ENCODE measurements at places on chromosomes 2 and 18.
A peak's percentile ranks its signal among the peaks of the same experiment; 100 is the strongest.

DNA sequence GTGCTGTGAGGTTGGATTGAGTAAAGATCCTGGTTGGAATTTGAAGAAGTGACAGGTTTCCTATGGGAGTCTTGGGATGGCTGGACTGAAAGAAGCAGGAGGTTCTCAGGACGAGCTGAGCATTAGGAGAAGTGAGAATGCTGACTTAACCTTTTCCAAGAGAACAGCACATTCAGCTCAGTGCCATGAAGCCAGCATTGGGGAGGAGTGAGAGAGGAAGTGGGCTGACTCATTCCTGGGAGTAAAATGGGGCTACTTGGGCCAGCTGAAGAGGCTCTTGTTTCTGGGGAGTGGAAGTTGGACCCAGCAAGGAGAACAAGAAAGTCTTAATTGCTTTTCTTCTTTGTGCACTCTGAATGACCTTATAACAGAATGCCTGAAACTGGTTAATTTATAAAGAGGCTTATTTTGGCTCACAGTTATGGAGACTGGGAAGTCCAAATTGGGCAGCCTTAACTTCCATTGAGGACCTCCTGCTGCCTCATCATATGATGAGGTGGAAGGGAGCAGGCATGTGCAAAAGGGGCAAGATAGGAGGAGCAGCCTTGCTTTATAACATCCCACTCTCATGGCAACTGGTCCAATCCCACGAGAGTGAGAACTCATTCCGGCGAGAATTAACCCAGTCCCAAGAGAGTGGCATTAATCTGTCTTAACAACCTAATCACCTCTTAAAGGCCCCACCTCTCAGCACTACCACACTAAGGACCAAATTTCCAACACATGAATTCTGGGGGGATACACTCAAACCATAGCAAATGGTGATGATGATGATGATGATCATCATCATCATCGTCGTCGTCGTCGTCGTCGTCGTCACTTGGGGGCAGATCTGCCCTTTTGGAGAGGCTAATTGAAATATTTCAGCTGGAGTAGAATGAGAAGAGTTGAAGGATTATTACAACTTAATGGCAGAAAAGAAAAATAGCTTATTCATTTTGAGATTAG lies 26.1 kb downstream of the DGUOK start:
- no peak for DNase-seq

GRCh38 chr2:195531754-195532153 lies 125.3 kb upstream of the SLC39A10 start:
- no peak for DNase-seq

DNA sequence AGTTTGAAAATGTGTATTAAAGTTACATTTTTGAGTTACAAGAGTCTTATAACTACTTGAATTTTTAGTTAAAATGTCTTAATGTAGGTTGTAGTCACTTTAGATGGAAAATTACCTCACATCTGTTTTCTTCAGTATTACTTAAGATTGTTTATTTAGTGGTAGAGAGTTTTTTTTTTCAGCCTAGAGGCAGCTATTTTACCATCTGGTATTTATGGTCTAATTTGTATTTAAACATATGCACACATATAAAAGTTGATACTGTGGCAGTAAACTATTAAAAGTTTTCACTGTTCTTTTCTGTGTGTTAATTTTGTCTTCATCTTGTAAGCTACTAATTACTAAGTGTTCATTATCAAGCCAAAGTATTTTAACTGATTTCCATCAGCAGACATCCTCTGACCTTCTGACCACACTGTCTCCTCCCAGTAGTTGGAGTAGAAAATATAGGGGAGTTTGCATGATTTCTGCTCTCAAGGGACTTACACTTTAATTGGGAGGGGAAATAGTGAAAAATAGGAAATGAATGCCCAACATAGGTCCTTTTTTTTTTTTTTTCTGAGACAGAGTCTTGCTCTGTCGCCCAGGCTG lies 4.3 kb downstream of the PMAIP1 start:
- no peak for DNase-seq

GRCh38 chr2:19203866-19204265 lies 154.6 kb downstream of the OSR1 start:
- DNase-seq, result no peak

DNA sequence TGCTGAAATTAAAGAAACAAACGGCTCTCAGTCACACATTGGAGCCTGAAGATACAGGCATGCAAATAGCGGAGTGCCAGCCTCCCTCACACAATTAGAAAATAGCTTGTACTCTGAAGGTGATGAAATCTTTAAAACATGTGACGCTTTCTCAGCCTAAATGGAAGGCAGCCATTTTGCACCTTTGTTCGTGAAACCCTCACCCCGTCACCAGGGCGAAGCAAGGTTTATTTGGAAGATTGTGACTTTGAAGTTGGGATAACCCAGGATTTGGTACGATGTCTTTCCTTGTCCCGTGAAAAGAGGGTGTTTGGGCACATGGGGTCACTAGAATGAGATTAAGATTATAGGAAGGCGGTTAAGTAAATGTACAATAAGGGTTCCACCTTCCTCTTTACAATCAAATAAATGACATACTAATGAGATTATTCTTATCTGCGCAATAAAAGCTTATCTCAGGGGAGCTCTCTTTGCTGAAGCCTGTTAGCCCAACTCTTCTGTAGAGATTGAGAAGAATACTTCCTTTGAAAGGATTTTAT lies 4.2 kb downstream of the SH3BP4 start:
- no peak for DNase-seq

- no peak for DNase-seq
These were observed 318.1 kb downstream of the PDE11A start for GRCh38 chr2:177754492-177754873.

GRCh38 chr2:168475636-168476035 lies 19.6 kb downstream of the CERS6 start:
- DNase-seq, result no peak

DNA sequence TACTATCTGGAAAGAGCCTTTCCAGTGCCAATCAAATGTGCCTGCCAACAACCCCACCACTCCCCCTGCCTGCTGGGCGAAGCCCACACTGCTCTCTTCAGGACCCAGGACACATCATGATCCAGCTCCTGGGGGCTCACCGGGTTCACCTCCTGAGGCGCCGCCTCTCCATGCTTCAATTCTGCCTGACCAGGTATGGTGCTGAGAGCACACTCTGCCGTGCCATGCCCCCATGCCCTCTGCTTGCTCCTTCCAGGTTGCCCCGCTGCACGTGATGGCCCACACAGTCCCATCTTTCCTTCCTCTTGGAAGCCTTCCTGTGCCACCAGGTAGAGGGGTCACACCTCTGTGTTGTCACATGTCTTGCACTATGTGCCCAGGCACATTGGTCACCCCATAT lies 47.5 kb downstream of the ASB18 start:
- no peak for DNase-seq

- no peak for DNase-seq
These were observed 84.0 kb downstream of the MSH2 start for GRCh38 chr2:47486841-47487497.

- DNase-seq, result no peak
These were observed 46.3 kb downstream of the PKDCC start for GRCh38 chr2:42094114-42094513.

GRCh38 chr2:36965751-36966369 lies 476 bp downstream of the STRN start:
- peak; percentile 47 for DNase-seq

GRCh38 chr2:217742276-217742675 lies 260.5 kb downstream of the TNS1 start:
- DNase-seq, result no peak

DNA sequence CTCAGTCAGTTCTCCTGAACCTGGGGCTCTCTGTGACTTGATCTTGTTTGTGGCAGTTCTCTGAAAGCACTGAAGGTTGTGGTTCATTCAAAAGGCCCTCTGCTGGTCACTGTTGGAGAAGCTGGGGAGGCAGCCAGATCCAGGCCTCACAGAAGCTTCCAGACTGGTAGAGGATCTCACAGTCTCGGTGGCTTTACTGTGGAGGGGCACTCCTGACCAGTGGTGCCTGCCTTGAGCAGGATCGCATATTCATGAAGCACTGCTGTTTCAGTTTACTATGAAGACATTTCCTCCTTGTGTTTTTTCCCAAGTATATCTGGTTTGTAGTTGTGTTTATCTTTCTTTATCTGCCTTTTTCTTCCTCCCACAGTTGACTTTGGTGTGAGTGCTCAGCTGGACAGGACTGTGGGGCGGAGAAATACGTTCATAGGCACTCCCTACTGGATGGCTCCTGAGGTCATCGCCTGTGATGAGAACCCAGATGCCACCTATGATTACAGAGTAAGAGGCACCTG lies 133.9 kb downstream of the MAP4K4 start:
- peak; percentile 70 for DNase-seq

DNA sequence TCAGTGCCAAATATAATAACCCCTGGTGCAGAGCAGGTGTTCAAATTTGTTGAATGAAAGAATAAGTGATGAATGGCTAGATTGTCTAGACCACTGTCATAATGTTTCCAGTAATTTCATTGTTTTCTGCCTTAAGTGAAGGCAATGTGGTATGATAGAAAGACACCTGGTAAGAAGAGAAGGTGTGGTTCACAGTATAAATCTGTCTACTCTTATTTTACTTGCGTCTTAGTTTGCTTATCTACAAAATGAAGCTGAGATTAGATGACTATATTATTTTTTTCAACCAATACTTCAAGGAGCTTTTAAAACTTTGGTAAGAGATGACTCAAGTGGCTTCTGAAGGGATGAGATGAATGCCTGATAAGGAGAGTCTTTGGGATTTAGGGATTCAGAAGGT lies 788.4 kb downstream of the EPHA4 start:
- no peak for DNase-seq

DNA sequence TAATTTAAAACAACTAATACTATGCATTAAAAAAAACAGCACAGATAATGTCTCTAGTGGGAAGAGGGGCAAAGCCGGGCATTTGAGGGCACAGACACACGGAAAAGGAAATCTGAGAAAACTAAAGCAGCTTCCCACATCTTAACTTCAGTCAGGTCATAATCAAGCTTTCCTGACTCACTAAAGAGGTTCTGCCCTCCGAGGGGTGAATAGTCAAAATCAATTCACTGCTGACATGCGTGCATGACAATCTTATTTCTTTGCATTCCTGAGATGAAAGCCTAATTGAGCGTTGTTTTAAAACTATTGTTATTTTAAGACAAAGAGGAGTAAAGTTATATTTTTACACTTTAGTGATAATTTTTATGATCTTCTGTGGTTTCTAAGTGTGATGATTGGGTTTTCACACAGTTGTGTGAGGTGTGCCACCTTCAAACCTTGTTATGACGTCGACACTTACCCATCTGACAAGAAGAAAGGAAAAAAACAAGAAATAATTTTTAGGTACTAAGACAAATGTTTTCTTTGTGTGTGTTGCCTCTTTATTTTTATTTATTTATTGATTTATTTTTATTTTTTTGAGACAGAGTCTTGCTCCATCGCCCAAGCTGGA lies 90.9 kb downstream of the GATA6 start:
- no peak for DNase-seq

GRCh38 chr2:187232749-187233148 lies 215.3 kb downstream of the CALCRL start:
- no peak for DNase-seq

GRCh38 chr2:200748779-200749178 lies 62.9 kb upstream of the BZW1 start:
- DNase-seq, result no peak

DNA sequence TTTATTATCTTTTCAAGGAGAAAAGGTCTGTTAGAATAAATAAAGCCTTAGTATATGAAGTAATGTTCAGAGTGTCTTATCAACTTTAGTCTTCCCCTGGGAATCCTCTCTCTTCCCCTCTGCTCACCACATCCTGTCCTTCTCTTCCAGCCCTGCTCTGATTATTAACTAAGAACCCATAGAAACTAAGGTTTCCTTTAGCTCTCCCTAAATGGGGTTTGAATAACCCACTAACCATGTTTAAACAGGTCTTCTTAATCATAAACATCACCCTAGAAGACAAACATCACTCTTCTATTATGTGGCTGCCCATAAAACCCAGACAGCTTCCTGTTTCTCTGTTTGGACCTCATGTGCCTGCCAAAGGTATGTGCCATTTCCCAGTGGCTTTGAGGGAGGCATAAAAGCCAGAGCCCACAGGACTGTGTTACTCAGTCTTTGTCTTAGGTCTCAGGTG lies 50.1 kb downstream of the SLC14A1 start:
- DNase-seq, result no peak

DNA sequence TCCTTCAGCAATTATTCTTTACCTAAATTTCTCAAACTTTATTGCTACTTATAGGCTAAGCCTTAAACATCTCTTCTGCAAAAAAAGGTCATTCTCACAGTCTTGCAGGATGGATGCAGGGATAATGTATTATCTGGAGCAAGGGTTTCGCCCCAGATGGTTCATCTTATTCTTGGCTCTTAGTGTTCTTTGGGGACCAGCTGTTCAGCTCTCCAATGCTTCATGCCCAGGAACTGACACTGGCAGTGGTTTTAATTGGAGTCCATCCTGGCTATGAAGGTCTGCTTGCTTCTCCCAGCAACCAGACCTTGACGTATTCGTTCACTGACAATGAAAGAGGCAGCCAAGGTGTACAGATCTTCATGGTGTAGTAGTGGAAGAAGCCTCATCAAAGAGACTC lies 331.9 kb downstream of the SLC8A1 start:
- no peak for DNase-seq

- no peak for DNase-seq
These were observed 34.7 kb downstream of the CFAP53 start for GRCh38 chr18:50231621-50232020.

- no peak for DNase-seq
These were observed 1.1 kb downstream of the KCNJ3 start for GRCh38 chr2:154699575-154699930.

- no peak for DNase-seq
These were observed 160.9 kb upstream of the COL3A1 start for GRCh38 chr2:188813315-188813714.

DNA sequence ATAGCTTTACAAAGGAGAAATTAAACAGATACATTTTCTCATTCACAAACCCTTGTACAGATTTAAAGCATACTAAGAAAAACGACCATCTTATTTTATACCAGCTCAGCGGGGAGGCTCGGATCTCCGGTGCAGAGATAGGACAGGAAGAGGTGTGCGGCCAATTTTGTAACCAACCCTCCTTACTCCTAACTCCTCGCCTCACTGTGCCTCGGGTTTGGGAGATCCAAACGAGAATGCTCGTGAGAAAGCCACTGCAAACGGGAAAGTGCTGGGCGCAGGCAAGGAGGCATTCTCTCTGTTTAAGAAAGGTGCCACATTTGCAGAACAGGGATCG lies 1.2 kb downstream of the KDSR start:
- peak; percentile 6 for DNase-seq

DNA sequence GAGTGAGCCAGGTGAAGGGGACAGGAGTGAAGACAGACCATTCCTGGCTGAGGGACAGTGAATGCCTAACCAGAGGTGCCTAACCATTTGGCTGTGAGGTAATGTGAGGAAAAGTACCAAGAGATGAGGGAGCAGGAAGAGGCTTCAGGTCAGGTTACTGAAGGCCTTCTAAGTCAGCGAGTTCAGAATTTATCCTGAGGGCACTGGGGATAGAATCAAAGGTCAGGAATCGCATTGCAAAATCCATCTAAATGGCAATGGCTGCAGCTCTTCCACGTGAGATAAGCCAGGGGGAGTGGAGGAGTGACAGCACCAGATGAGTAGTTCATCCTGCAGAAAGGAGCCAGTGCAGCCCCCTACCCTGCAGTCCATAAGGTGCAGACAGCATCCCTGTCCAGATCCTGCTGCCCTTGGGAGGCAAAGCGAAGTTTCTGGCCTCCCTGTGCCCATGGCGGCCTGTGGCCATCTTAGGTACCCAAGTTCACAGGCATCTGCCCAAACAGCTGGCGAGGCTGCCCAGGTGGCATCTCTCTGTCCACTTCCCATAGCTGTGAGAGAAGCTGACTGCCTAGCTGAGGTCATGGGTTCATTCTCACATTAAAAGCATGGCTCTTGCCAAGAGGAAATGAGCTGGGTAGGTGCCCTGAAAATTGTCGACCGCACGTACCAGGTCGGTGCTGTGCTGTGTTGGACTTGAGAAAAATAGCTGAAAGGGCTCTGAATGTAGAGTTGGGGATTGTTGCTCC lies 49.5 kb downstream of the CYP27C1 start:
- no peak for DNase-seq
